ENCODE measurements at places on chromosomes 12 and 14. TPM values are rescaled to one million over a fixed set of nuclear protein-coding genes. Genes with fewer than 3 reads are reported as not detected.

MMP17 gene
- 0.65 TPM for polyA plus RNA-seq

TSPAN19 gene
- 0.88 TPM for polyA plus RNA-seq

DNA sequence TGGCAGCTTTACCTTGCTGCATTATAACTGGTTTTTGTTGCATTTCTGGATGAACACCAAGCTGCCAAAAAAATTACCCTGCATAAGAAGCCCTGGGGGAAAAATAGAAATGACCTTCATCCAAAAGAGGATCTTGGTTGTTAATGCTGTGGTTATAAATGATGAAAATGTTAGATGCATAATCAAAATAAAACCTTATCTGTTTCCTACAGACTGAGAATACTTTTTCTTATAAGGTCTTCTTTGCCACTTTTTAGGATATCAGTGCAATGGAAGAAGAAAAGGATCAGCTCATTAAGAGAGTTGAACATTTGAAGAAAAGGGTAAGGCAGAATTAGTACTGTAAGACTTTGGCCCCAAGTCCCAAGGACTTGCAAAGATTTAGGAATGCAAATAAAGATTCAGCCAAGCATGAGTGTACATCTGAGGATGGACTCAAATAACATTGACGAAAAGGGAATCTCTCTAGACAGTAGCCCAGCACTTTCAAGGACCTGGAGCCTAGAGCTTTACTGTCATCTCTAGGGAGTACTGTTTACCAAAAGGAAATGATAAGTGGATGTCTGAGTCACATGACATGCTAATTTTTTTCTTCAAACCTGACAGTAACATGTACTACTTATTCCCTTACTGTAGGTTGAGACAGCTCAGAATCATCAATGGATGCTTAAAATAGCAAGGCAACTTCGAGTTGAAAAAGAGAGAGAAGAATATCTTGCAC lies 10.7 kb downstream of the IFT81 start:
- no peak for DNase-seq

DNA sequence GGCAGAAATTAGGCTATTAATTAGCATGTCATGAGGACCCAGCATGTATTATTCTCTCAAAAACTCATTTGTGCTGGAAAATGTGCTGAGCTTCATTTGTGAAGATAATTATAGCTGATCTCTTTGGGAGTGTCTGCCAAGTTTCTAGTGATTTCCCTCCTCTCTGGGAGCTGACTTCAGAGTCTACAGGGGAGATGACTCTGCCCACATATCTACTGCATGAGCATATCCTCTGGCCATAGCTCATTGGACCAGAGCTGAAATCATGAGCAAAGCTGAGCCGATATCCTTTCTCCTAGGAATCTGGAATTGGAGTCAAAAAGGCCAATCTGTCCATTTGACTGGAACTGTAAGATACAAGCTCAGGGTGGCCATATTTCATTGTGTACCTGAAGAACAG lies 5.9 kb downstream of the CCDC198 start:
- DNase-seq, result no peak

DNA sequence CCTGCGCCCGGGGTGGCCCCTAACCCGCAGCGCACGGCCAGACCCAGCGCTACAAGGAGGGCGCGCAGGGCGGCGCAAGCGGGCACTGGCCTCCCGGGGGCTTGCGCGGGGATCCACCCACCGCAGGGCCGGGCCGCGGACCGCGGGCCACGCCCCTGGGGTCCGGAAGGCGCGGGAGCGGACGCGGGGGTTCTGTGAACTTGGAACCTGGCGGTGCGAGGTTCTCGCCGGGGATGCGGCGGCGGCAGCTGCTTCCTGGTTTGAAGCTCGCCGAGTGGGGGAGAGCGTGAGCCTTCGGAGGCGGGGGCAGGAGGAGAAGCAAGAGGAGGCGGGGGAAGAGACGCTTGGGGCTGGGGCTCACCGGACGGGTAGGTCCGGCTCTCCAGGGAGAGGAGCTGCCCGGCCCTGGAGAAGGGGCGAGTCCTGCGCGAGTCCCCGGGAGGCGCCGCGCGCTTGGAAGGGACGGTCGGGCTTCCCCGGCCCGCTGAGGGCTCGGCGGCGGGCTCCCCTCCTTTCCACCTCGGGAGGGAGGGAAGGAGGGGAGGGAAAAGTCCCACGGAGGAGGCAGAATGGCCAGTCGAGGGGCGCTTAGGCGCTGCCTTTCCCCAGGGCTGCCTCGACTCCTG lies at the start of gene PRKCH:
TSS of gene PRKCH (plus strand) at position 195 of the 626 bp plus-strand sequence. CDS start 523 bp downstream, outside the sequence.
- peak; percentile 56 for DNase-seq

- DNase-seq, result no peak
Observed at GRCh38 chr12:86172913-86173443, 83.2 kb downstream of the MGAT4C start.
